ENCODE measurements at places on chromosomes 3 and 15. TPM values are rescaled to one million over a fixed set of nuclear protein-coding genes. Genes with fewer than 3 reads are reported as not detected.
A peak's percentile ranks its signal among the peaks of the same experiment; 100 is the strongest.

MST1R gene
- 145 TPM for total RNA-seq

FEZF2 gene
- not detected for total RNA-seq

DNA sequence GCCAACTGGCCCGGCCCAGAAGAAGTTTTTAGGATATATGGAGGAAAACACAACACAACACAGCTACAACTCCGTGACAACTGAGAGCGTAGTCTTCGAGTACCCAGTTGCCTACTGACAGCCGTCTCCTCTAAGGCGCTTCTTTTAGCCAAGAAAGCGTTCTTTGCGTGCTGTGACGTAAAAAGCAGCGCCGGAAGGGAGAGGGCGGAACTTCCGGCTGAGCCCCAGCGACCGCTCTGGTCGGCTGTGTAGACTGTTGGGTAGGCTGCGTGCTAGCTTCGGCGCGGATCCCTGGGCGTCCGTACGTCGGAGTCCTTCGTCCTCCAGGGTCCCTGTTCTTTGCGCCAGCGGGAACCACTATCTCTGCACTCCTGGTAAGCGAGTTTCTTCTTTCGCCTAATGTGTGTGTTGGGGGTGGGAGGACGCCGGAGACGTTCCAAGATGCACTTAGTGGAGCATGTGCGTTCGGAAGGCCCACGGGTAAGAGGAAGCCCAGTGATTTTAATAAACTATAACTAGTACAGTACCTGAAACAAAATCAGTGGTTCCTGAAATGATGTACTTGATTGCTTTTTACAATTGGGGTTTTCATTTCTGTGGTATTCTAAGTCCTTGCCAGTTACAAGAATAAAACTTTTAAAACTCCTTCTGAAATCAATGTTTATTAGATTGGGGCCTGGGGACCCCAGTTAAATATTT is at the start of gene TRMT10C:
TRMT10C (plus strand) TSS at position 239 of the 699 bp plus-strand sequence. CDS start 2,914 bp downstream, outside the sequence.
- peak; percentile 93 for DNase-seq

DNA sequence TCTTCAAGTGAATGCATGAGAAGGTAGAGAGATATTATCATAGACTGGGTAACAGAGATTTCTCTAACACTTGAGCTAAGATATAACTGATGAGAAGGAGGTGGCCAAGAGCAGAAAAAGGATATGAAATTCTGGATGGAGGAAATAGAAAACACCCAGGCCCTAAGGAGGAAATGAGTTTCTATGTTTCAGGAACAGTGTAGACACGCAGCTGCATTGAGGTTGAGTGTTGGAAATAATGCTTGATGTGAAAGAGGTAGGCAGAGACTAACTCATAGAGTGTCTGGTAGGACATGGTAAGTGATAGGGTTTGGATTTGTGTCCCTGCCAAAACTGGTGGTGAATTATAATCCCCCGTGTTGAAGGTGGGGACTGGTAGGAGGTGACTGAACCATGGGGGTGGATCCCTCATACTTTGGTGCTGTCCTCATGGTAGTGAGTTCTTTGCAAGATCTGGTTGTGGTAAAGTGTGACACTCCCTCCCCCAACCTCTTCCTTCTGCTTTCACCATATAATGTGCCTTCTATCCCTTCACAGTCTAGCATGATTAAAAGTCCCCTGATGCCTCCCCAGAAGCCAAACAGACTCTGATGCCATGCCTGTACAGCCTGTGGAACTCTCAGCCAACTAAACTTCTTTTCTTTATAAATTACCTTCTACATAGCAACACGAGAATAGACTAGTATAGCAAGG is 787.3 kb downstream of the EDEM1 start:
- no peak for DNase-seq

- no peak for DNase-seq
These were observed 8.8 kb upstream of the GOLGA8J start for GRCh38 chr15:30073915-30074314.

DNA sequence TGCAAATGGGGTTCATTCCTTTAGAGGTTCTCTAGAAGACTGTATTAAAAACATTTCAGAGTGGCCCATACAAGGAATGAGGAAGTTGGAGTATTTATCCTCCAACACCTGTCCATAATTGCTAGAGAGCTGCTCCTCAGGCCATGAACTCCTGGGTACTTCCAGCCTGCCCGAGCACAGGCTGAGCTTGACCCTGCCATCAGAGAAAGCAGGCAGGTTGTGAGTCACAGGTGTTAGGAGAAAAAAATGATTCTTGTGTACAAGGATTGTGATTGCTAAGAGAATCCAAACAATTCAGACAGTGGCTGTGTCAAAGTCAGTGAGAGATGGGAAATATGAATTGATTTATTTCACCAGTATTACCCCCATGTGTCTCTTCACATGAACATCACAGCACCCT is 156.8 kb upstream of the GADL1 start:
- DNase-seq: no peak

- DNase-seq: no peak
These were observed 23.8 kb downstream of the USP3 start for GRCh38 chr15:63528138-63528659.

DNA sequence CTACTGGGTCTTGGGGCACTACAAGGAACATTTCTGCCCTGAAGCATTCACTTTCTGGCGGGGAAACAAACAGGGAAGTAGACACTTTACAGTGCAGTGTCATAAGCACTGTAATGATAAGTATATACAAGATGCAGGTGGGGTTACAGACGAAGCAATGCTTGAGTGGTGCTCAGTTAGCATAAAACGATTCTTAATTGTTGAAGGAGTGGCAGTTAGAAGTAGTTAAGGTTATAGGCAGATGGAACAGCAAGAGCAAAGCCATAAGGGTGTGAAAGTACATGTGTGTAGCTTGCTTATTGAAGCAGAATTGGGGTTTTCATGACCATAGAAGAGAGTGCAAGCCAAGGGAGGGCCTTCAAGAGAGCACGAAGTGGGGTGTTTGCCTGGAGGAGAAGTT is 46.2 kb downstream of the SLC25A26 start:
- no peak for DNase-seq

DNA sequence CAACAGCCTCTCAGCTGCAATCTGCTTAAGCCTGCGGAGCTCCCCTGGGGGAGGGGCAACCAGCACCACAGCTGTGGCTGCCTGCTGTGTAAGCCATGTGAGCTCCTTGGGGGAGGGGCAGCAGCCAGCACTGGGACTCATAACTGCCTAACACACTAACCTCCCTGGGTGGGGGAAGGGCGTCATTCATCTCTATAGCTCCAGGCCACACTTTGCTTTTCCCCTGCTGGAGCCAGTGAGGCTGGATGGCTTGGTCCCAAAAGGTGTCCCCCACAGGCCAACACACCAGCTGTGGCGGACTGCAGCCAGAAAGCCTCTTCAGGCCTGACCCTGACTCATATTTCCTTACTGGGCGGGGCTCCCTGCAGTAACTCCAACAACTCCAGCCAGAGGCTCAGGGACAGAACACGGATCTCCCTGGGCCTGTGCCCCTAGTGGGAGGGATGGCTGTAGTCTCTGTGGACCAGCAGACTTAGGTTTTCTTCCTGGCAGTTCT is 129.8 kb downstream of the PPM1L start:
- DNase-seq: peak; percentile 65

DNA sequence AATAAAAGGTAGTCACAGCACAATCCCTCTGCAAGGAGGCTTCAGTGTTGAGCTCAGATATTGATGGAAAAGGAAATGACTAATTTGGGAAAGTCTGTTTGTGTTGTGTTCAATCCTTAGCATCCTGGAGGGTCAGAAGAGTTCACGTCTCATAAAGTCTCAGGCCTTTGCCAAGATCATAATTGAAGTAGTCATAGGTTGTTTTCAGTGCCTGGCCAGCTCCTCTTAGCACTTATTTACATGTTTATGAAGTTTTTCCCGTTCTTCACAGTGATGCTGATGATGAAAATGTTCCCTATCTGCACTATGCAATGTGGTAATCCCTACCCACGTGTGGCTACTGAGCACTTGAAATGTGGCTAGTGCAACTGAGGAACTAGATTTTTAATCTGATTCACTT is 61.6 kb upstream of the TGFBR2 start:
- no peak for DNase-seq

DNA sequence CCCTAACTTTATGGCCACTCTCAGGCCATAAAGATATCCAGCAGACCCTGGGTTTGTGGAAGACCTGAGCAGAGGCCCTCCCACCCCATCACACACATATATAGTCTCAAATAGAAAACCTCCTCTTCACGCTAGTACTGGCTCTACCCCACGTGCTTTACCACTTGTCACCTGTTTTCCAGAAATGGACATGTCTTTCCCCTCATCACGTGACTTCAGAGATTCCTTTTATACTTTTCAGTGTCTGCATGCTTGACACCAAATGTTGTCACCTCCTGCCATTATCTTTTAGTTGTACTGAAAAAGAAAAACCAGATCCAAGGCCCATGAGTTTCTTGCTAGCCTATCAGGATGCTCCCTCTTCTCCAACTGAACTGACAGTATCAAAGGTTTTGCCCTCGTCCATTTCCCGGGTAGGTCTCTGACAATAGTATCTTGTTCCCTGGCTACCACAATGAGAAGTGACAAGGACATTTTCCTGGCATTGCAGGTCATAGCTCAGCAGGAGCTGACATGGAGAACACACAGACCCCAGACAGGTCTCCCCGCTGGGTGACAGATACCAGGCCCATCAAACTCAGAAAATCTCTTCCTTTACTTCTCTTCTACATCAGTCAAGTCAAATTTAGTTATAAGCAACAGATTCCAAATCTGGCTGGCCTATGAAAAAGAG is 650.0 kb upstream of the CFAP20DC start:
- no peak for DNase-seq

GRCh38 chr3:37255990-37256308 is 81.6 kb upstream of the LRRFIP2 start:
- no peak for DNase-seq

GRCh38 chr15:27550635-27551034 is 548.5 kb downstream of the OCA2 start:
- DNase-seq: no peak

DNA sequence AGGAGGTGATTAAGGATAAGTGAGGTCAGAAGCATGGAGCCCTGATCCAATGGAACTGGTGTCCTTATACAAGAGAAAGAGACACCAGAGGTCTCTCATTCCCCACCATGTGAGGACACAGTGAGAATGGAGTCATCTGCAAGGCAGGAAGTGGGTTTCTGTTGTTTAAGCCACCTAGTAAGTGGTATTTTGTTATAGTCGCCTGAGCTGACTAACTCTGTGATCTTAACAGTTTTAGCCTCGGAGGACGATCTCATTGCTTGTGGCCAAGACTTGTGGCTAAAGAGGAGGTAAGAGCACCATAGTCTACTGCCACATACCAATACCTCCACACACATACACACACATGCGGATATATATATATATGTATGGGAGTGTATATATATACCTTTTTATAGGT is 73.8 kb downstream of the MCTP2 start:
- no peak for DNase-seq

Data from left colon (tissue), 2 donors.